ENCODE measurements at places on chromosomes 13 and 19. TPM values are rescaled to one million over a fixed set of nuclear protein-coding genes. Genes with fewer than 3 reads are reported as not detected.
A peak's percentile ranks its signal among the peaks of the same experiment; 100 is the strongest.

The ONECUT3 gene
- polyA plus RNA-seq, result not detected

The RTBDN gene
- not detected for polyA plus RNA-seq

The APOC1 gene
- 4.9 TPM for polyA plus RNA-seq

The ZIM2 gene
- not detected for polyA plus RNA-seq

- no peak for DNase-seq
These were observed 31.6 kb upstream of the POP4 start for GRCh38 chr19:29574510-29574909.

DNA sequence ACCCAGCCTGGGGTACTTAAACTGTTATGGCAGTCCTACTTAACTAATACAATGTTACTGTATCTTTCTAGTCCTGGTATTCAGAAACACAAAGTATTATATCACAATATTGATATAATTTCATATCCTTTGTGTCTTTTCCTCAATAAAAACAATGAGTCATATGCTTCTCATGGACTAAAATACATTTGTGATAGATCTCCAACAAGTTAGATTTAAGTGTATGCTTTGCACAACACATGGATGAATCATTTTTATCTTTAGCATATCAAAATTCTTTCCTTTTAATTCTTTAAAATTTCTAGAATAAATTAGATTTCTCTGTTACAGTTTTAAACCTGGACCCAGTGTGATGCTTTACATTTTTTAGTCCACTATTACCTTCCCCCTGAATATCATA lies 1357.8 kb upstream of the ATXN8OS start:
- no peak for DNase-seq

GRCh38 chr13:40389081-40389641 lies 277.3 kb downstream of the FOXO1 start:
- no peak for DNase-seq

DNA sequence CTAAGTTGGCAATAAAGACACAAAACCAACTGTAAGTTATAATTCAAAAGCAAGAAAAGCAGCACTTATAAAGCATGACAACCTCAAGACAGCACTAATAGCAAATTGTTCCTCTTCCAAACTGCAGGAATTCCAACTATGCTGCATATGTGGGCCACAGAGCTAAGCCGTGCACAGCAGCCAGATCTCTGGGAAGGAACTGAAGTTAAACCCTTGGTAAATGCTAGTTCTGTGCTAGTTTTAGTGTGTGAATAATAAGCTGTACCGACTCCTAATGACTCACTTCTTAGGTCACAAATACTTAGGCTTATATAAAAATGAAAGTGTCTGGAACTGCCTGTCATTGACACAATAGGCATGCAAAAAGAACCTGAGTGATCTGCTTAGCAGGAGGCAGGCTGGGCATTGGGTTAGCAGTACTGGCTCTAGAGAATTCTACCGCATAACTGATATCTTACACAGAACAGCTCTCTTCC lies 21.2 kb upstream of the GTF3A start:
- peak; percentile 16 for DNase-seq

DNA sequence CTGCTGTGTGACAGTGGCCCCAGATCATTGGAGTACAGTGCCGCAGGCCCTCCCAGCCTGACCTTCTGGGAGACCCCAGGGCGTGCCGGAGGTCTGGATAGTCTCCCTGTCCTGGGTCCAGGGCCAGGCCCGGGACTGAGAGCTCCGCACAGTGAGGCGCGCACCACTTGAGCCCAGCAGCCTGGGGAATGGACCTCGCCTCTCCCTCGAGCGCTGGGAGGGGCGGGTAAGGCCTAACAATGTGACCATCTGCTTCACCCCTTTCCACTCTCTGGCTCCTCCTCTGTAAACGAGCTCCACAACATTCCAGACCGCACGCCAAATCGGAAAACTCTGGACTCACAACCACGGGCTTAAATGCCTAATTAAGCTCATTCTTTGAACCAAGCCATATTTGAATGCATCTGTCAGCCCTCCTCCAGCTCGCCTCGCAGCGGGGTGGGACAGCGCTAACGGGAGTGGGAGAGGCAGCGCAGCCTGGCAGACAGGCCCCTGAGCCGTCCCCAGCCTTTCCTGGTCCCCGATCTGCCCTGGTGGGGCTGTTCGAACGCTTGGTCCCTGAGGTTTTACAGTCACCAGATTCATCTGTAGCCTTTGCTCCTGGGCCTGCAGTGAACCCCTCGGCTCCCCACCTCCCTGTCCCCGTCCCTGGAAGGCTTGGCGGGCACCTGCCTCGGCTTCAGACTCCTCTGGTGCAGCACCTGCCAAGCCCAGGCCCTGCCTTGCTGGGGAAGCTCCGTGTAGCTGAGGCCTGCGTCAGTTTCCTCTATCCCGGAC lies 120.7 kb upstream of the VSTM2B start:
- no peak for DNase-seq

DNA sequence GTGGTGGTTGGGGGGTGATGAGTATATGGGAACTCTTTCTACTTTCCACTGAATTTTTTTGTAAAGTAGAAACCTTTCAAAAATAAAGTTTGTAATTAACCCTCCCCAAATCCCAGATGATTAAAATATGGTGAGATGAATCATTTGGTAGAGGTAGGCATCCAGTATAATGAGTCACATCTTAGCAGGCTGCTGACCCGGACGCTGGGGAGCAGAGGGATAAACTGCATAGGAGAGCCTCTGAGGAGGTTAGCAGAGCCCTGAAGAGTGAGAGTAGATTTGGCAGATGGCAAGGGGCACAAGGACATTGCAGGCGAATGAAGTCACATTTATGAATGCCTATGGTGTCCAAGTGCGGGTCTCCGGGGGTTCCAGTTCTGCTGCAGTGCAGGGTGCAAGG lies 293.8 kb downstream of the FGF9 start:
- no peak for DNase-seq

- DNase-seq, result no peak
These were observed 23.4 kb downstream of the MED26 start for GRCh38 chr19:16604615-16605014.

GRCh38 chr19:48946463-48947257 lies 8.0 kb upstream of the BAX start:
- no peak for DNase-seq

- DNase-seq, result no peak
These were observed 1.5 kb upstream of the FTL start for GRCh38 chr19:48963371-48964204.

Measured in AG04450 (cell line).